CD4-positive, alpha-beta T cell treated with Interleukin-15 for 4 hours (primary cell): ENCODE measurements at places on chromosomes 4 and X.

DNA sequence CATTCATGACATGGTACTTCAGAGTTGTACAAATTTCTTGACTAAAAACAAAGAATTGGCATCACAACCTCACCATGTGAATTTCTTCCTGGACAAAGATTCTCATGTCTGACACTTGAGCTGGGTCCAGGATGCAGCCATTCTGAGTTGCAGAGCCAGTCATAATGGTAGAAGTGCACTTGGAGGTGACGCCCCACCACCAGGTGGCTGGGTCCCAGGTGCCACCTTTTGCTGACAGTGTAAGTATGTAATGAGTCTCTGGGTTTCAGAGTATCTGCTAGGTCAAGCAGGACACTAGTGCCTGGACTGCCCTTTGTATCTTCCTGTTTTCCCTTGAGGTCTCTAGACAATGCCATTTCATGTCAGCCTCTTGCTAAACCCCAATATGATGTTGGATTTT is 36.6 kb upstream of the WDR1 start:
- no peak for DNase-seq

- no peak for DNase-seq
Measured at GRCh38 chr4:136841526-136841925, 690.8 kb downstream of the PCDH18 start.

DNA sequence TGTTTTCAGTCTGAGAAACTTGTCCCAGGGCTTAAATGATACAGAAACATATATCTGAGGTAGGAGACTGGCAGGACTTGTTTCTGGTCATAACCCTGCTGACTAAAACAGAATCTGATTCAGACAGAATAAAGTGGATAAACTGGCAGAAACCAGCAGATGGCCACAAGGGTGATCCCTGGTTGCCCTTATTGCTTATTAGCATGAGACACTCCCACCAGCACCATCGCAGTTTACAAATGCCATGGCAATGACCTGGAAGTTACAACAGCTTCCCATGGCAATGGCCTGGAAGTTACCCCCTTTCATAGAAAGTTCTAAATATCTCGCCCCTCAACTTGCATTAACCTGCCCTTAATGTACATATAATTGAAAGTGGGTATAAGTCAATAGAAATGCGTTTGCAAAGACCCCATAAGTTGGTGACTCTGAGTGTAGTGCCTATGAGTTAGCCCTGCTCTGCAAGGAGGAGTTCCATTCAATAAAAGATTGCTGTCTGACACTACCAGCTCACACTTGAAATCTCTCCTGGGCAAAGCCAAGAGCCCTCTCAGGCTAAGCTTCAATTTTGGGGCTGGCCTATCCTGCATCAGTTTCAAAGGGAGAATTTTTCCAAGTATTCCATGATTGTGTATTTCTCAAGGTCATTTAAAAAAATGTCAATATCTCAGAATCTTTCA is 52.9 kb upstream of the PAGE5 start:
- no peak for DNase-seq

- no peak for DNase-seq
Measured at GRCh38 chr4:66169341-66169740, 499.1 kb upstream of the EPHA5 start.

GRCh38 chr4:23163647-23164436 is 471.1 kb downstream of the GBA3 start:
- DNase-seq = no peak

DNA sequence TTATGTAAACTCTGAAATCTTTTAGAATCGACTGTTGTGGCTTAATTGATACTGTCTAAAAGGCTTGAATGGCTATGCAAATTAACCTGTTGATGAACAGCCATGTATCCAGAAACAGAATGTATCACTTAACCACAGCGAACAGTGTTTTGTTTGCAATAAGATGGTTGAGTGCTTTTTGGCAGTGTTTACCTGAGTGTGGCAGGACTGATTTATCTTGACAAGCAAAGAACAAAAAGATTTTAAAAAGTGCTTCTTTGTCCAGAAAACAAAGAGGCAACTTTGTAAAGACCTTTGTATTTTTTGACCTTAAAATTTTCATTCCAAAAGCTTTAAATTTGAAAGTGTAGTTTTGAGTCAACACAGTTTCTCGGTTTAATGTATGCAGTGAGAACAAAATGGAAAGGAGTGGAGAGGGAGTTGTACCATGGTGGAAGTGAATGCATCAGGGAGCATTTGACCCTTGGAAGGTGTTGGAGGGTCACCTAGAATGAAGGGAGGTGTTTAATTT is 18.0 kb downstream of the ARHGAP10 start:
- no peak for DNase-seq

DNA sequence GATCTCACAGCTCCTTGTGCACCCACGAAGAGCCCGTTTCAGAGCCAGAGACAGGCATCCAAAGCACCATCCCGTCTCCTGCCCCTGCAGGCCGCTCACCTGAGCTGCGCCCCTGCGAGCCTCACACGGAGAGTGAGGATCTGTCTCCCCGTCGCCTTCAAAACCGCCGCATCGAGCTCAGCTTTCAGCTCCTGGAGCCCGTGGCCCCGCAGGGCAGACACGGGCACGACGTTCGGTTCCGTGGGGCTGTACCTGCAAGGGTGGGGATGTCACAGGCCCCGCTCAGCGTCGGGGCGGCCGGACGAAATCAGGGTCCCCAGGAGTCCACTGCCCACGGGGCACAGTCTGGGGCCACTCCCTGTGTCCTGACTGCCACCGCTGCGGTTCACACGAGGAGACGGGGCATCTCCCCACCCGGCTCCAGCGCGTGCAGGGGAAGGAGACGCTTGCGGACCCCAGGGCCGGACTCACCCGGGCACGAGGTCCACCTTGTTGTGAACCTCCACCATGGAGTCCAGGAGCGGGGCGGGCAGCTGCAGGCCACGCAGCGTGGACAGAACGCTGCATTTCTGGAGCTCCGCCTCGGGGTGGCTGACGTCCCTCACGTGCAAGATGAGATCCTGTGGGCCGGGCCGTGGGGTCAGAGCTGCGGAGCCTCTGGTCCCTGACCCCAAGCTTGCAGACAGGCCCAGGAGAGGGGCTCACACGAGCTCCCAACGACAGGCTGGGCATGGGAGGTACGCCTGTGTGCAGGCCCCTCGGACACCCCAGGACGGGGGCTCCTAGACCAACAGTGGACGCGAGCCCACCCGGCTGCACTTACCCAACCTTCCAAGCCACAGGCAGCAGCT is 11.1 kb downstream of the GTPBP6 start:
- DNase-seq = no peak

DNA sequence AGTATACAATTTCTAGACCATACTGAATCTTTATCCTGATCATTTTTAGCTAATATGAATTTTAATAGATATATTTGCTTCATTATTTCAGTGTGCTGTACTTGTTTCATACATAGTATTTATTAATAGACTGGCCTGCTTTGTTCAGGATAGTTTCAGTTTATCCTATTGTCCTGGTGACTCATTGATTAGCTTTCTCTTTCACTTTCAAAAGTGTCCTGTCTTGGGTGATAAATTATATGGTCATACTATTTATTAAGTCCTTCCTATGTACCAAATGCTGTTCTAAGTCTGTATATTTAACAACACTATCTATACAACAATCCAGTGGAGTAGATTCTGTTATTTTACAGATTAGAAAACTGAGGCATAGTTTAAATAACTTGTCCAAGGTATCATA is 153.8 kb upstream of the RAPGEF2 start:
- peak; percentile 4 for DNase-seq

GRCh38 chr4:48752246-48752645 is 27.8 kb downstream of the FRYL start:
- DNase-seq = no peak

DNA sequence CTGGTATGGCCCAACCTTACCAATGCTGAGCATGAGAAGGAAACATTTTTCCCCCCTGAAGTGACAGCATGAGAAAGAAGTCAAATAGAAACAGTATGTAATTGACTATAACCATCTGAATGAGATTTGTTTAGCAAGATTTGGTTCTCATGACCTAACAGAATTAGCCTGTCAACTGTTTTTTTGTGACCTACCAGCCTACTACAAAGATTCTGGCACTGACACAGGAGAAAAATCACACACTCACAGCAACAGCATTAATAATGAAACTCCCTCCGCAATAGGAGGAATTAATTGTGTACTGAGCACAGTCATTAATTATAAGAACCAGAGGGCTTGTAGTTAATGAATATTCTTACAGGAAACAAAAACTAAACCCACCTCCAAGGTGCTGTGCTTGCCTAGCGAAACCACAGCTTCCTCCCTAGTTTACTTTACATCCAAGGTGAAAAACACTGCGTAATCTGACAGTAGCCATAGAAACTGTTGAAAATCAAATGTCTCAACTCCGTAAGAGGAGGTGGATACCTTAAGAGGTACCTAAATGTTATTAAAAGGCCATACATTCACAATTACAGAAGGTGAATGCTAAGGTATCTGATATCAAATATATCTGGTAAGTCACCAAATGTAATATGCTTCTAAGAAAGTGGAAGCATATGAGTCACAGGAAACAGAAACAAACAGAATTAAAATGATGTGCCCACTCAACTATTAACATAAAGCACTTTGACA is 34.9 kb downstream of the MMRN1 start:
- peak; percentile 51 for DNase-seq

- no peak for DNase-seq
Measured at GRCh38 chr4:138912704-138913340, 102.8 kb upstream of the NOCT start.

DNA sequence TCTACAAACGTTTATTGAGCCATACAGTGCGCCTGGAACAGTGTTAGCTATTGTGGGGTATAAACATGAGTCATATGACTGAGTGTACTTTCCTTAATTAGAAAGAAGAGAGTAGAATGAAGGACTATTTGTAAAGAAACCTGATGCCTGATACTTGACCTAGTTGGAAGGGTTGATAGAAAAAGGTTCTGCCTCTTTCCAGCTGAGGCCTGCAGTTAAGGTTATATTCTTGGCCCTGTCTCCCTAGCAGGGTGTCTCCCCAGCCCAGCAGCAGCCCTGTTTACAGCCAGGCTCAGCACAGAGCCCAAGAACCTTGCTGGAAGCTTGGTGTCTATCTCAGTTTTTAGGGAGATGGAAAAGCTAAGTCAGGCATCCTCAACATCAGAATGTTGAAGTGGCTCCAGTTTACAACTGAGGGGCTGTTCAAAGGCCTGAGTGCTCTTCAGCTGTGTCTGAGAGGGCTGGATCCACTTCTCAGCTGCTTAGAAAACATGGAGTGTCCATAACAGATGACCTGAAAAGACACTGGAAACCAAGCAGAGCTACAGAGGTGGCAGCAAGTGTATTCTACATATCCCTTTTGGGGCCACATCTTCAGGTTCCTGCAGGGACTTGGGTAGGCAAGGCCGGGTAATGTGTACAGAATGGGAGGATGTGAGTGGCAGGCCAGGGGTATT is 21.6 kb downstream of the NYX start:
- no peak for DNase-seq

DNA sequence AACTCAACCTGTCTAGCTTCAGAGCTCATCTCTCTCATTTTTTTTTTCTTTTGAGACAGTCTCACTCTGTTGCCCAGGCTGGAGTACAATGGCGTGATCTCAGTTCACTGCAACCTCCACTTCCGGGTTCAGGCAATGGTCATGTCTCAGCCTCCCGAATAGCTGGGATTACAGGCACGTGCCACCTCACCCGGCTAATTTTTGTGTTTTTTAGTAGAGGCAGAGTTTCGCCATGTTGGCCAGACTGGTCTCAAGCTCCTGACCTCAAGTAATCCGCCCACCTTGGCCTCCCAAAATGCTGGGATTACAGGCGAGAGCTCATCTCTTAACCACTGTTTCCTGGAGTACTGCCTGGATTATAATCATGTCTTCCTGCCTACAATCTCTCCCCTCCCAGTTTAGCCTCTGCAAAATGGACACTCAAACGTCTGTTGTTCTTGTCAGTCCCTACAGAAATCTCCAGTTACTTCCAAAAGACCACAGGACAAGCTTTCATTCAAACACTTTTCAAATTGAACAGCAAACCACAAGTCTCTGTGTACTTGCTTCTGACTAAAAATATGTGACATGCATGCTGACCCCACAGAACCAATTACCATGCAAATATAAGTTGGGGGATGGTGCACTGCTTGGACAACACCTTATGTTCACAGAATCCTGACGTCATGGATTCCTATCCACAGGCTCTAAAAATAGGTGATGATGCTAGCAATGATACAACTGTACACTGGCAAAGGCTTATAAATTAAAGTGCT is 137.2 kb downstream of the SH3KBP1 start:
- no peak for DNase-seq

GRCh38 chrX:17501746-17502145 is 126.7 kb downstream of the NHS start:
- DNase-seq = no peak

- no peak for DNase-seq
Measured at GRCh38 chrX:13654116-13654515, 1.2 kb downstream of the TCEANC start.

DNA sequence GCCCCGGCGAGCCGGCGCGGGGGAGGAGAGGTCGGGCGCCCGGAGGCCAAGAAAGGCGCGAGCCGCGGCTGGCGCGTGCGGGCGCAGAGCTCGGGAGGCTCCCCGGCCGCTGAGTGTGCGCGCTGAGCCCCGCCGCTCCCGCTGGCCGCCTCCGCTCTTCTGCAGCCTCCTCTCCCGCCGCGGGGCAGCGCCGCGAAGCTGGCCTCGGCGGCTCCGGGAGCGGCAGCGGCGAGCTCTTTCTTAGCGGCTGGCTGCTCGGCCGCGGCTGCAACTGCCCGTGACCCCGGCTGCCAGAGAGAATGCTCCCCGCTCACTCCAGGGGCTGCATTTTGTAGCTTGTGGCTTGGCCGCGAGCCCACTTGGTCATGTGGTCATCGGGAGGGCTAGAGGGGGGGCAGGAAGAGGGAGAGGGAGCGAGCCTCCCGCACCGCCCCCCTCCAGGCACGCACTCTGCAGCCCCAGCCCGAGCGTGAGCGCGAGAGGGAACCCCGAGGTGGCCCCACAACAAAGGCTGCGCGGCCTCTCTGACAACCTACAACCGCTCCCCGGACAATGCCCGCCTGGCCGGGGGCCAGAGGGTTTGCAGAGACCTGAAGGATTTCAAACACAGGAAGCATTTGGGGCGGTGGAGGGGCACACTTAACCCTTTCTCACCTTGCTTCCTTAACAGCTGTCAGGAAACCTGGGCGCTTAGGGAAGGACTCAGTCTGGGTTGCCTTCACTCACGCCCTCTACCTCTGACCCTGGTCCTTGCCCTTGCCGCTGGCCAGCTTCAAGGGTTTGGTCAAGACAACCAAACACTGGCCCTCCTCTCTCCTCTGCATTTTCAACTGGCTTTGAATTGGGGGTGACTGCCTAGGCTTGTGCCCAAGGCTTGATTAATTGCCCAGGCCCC is at the start of gene APLN:
APLN (minus strand) TSS at position 305 of the 895 bp plus-strand sequence. CDS start 326 bp downstream, outside the sequence.
- DNase-seq = no peak

DNA sequence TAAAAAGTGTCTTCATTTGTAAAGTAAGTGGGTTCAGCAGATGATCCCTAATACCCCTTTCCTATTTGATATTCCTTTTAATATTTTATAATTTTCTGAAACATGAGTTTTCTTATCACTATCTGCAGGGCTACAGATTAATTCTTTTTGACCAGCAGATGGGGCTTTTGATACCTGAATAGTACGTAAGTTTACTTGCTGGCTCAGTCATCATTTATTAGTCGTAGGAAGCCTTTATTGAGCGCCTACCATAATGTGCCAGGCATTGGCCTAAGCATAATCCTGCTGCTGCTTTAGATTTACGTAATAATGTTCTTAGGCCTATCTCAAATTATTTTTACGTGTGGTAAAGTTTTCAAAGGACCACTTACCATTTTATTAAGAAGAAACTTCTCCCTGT is 33.1 kb downstream of the OSTC start:
- DNase-seq = no peak
